Stimulated activated CD8-positive, alpha-beta memory T cell treated with anti-CD3 and anti-CD28 coated beads, Interleukin-4, amount 100 ng/mL, for 48 hours (primary cell): ENCODE measurements at places on chromosomes 2 and 18.

GRCh38 chr18:11391661-11392060 lies 217.7 kb upstream of the SLC35G4 start:
- no peak for DNase-seq

DNA sequence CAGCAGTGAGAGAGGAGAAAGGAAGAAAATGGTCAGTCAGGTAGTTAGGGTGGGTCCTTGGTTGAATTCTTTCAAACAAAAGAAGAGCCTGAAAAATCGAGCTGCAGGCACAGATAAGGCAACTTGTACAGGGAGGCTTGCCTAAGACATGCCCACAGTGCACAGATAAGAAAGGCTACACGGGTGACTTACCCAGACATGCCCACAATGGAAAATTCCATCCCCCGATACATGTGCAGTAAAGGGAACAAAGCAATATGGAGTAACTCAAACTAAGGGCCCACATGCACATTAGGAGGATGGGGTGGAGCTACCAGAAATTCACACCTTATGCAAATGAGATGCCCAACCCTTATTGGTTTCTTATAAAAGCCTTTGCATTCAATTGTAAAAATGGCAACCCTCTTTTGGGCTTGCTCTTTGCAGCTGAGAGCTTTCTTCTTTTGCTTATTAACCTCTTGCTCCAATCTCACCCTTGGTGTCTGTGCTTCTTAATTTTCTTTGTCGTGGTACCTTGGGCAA lies 110.3 kb upstream of the RMP24 start:
- no peak for DNase-seq

GRCh38 chr18:23127090-23127489 lies 8.2 kb upstream of the CABLES1 start:
- DNase-seq, result no peak

GRCh38 chr2:217864963-217865772 lies 137.6 kb downstream of the TNS1 start:
- DNase-seq, result peak; percentile 24

GRCh38 chr2:31234683-31235503 lies 941 bp downstream of the EHD3 start:
- no peak for DNase-seq

DNA sequence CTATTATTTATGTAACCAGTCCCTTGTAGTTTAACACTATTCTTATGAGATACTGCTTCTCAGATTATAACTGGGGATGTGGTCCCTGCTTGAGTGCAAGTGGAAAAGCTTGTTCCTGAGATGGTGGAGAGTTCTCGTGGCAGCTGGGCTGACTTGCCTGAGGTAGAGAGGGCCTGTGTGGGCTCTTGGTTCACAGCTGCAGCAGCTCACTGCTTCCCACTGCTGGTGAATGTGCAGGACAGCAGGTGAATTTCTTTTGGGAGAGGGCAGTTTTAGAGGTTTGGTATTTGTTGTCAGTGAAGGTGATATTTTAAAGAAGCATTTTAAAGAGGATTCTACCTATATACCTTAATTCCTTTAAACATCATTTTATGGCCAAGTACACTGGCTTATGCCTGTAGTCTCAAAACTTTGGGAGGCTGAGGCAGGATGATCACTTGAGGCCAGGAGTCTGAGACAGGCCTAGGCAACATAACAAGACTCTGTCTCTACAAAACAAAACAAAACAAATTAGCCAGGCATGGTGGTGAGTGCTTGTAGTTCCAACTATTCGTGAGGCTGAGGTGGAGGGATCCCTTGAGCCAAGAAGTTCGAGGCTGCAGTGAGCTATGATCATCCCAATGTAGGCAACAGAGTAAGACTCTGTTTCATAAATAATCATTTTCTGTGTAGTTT lies 94.8 kb downstream of the MTA3 start:
- peak; percentile 62 for DNase-seq

GRCh38 chr18:47370052-47370451 lies 118.6 kb upstream of the SKOR2 start:
- DNase-seq, result no peak

DNA sequence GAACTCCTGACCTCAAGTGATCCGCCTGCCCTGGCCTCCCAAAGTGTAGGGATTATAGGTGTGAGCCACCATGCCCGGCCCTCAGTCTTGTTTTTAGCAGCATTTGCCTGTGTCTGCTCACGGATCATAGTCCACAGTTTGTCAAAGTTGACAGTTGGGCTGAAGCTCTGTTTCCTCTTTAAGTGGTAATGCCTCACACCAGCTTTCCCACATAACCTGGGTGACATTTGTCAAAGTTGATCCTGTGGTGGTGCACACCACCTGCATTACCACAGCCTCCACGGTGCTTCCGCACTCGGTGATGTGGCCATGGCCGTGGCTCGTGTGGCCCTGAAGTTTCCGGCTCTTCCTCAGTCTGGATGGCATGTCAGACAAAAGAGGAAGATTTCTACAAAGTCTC lies 27.1 kb downstream of the RAB31 start:
- DNase-seq, result no peak

DNA sequence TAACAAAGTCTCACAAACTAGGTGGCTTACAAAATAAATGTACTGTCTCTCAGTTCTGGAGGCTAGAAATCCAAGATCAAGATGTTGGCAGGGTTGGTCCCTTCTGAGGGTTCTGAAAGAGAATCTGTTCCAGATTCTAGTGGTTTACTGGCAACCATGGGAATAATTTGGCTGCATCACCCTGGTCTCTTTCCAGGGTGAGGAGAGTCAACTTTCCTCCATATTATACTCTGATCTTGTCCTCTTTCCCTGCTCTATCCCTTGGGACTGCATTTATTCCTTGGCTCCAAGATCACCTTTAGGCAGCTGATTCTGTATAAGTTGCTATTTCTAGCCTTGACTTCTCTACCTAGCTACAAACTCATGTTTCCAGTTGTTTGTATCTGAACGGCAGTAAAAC lies 35.2 kb downstream of the SLC40A1 start:
- DNase-seq, result no peak

DNA sequence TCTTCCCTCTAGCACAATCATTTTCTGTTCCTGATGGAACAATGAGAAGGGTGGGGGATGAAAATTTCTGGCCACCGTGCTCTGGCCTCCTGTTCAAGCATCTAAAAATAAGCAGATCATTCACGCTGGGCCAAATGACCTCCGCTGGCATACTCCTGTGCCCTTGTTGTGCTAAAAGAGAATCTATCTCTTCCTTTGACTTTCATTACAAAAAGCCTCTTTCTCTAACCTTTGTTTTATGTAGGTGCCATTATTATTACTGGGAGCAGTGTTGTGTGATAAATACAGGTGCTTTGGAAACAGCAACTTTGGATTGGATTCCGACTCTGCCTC lies 44.6 kb upstream of the B3GNT2 start:
- no peak for DNase-seq

- no peak for DNase-seq
Measured at GRCh38 chr2:46518861-46519260, 39.5 kb downstream of the TMEM247 start.

DNA sequence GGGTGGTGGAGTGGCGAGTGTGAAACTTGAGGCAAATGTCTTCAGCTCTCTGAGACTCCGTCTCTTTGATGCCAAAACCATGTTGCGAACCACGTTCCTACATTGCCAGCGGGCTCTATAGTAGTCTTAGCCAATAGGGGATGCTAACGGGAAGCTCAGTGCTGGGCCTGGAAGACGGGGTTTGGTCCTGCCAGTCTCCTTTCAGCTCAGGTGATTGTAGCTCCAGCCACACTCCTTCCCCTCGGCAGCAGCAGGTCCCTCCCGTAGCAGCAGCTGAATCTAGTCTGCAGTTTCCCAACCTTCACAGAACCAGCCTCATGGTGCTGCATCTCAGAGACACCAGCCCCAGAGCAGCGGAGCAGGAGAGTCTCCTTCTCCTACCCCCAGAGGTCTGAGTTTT lies 109.7 kb downstream of the TFCP2L1 start:
- DNase-seq, result no peak

DNA sequence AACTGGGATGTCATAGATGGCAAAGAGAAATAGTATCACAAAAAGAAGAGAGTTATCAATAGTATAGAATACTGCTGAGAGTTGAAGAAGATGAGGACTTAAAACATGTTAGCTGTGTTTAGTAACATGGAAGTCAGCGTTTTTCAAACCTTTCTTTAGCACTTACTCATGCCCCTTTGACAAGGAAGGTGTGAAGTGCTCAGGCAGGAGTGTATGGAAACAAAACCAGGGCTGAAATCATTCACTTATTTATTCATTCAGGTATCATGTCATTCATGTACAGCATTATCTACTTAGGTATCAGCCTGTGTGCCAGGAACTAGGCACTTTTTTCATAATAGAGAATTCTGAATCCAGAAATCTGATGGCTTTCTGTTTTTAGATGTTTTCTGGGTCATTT lies 27.2 kb downstream of the CD28 start:
- DNase-seq, result no peak

GRCh38 chr18:39305766-39306165 lies 1740.2 kb upstream of the CELF4 start:
- DNase-seq, result no peak

- no peak for DNase-seq
Measured at GRCh38 chr2:73036766-73037165, 34.7 kb downstream of the SFXN5 start.

DNA sequence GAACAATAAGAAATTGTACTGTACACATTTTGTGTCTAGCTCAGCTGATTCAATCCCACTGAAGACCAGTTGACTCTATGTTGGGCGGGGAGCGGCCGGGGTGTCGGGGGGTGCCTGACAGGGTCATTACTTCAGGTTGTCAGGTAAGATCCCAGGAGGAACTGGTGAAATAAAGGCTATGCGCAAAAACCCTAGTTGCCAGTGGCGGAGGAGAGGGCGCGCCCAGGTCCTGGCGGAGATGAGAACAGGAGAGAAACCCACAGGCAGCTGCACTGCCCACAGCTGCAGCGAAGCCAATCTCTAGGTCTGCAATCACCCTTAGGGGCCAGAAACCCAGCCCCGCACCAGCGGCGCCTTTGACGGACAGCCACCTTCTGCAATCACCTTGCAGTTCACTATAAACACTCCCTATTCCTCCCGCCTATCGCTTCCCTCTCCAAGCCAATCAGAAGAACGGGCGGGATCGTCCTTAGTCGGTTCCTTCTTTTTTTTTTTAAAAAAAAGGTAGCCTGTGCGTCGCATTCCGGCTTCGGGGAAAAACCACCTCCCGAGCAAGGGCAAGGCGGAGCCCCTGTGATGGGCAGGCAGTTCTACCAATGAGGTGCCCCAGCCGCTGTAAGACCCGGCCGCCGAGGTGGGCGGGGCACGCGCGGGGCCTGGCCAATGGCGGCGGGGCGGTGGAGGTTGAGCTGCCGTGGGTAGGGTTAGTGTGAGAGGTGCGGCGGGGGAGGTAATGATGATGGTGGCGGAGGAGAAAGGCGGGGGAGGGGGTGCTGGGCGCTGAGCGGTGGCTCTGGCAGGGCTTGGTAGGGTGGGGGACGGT lies at the start of gene EHBP1:
EHBP1 (plus strand) TSS at position 707 of the 823 bp plus-strand sequence. CDS start 1,479 bp downstream, outside the sequence.
- peak; percentile 98 for DNase-seq

DNA sequence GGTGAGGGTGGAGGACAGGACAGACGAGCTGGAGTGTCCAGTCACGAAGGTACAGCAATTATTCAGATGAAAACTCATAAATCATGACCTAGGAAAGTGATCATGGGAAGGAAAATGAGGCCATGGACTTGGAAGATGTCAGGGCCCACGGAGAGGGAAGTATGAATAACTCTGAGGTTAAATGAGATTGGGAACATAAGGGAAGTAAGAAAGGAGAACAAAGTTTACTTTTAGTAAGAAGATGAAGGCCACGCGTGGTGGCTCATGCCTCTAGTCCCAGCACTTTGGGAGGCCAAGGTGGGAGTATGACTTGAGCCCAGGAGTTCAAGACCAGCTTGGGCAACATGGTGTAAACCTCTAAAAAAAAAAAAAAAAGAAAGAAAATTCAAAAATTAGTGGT lies 56.2 kb downstream of the AQP4 start:
- DNase-seq, result no peak

GRCh38 chr2:78263571-78263970 lies 741.4 kb upstream of the LRRTM4 start:
- no peak for DNase-seq

- DNase-seq, result no peak
Measured at GRCh38 chr2:14232217-14232616, 400.3 kb upstream of the LRATD1 start.

- no peak for DNase-seq
Measured at GRCh38 chr18:848062-848861, 36.2 kb upstream of the YES1 start.

GRCh38 chr2:113198790-113199612 lies 25.2 kb downstream of the PSD4 start:
- peak; percentile 90 for DNase-seq

- DNase-seq, result no peak
Measured at GRCh38 chr2:69815717-69816116, 13.7 kb upstream of the GMCL1 start.

DNA sequence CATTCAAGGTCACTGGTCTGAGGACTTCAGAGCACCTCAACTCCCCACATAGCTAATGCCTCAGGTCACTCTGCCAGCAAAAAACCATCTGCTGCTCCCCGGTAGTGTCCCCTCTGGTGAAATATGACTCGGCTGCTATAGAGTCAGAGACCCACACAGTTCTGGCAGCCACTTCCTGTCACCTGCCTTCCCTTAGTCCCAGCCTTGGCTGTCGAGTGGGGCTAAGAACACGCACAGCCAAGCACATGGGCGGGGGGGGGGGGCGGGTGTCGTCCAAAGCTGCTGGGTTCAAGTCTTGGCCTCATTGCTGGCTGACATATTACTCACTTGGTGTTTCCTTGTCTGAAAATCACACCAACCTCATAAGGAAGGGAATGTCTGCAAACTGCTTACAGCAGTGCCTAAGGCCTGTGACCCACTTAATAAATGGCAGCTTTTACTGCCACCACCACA lies 37.5 kb downstream of the POLR1A start:
- peak; percentile 54 for DNase-seq

DNA sequence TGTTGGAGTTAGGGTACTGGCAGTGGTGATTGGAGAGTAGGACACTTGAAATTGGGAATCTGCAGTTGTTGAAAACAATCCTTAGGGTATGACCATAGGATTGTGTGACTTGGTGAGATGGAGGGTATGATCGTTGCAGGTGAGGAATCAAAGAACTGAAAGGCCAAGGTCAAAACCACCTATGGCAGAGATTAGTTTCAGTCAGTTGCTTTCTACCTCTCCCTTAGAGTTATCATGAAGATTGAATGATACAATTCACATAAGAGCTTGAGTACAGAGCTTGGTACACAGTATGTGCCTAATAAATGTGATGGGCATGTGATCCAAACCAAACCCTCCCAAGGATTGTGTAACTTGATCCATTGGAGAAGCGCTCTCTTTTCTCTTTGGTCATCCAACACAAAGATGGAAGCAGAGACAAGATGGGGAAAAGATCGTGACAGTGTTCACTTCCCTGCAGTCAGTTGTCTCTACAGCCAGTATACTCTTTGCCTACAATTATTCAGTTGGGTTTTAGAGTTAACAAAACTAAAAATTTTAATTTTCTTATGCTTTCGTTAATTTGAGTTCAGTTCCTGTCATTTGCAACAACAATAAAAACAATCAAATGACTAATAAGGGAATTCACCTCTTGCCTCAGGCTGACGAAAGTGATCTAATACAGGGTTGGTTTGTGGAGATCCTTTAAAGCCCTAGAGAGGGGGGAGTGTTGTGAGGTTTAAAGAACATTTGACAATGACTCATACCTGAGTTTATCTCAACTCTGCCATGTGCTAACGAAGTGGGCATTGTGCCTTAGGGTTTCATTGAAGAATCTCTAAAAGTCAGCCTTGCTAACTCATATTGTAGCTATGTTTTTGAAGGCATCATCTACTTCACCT lies 14.8 kb upstream of the SMAD2 start:
- DNase-seq, result no peak
